Right lung (tissue), 10 donors: ENCODE measurements at places on chromosomes 11 and 22.

DNA sequence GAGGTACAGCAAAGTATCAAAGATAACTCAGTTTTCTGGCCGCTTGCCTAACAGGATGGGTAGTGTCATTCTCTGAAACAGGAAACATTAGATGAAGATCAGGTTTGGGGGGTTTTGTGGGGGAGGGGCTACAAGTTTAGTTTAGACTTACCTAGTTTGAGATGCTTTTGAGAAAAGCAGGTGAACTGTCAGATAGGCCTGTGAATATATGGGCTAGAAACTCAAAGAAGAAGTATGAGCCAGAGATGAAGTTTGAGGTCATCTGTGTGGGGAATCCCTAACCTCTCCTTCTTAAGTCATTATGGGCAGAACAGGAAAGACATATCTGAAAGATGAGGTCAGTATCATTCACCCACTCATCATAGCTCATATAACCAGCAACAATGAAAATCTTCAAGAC is 11.9 kb downstream of the HOATZ start:
- DNase-seq = no peak

GRCh38 chr11:111305876-111306275 is 7.5 kb downstream of the POU2AF3 start:
- no peak for DNase-seq

- no peak for DNase-seq
Measured at GRCh38 chr11:130729678-130730300, 186.5 kb downstream of the SNX19 start.

- no peak for DNase-seq
Measured at GRCh38 chr11:64531906-64532312, 59.1 kb upstream of the SLC22A12 start.

DNA sequence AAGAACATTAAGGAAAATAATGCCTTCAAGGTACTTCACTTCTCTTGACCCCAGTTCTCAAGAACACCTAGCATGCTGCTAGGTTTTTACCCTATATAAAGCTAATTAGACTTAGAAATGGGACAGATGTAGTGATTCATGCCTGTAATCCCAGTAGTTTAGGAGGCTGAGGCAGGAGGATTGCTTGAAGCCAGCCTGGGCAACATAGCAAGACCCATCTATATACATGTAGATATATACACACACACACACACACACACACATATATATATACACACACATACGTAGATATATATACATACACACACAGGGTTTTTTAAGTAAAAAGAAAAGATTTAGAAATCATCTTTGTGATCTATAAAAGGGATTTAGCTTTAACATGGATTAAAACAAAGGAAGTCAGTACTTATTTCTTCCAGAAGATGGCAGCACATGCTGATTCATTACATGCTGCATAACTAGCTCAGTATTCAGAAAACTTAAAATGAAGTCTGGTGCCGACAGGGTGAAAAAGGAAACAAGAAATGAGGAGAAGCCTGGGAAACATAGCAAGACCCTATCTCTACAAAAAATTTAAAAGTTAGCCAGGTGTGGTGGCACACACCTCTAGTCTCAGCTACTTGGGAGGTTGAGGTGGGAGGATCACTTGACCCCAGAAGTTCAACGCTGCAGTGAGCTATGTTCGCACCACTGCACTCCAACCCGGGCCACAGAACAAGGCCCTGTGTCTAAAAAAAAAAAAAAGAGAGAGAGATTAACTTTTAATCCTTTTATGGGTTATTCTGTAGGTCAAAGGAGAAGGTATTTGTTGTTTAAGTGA is 28.5 kb upstream of the RBX1 start:
- DNase-seq = peak; percentile 44

DNA sequence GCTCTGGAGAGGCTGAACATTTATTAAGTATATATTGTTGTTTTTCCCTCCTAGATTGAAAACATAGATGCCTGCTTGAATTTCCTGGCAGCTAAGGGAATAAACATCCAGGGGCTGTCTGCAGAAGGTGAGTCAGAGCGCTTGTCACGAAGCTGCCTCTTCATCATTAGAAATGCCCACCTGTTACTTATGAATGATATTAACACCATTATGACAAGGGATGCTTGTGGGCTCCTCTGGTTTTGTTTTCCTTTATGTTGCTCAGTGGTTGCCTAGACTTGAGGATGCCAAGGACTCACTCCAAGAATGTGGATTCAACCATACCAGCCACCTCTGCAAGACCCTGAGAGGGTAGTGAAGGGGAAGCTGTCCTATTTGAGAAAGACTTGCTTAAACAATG is 156.2 kb downstream of the NAV2 start:
- no peak for DNase-seq

DNA sequence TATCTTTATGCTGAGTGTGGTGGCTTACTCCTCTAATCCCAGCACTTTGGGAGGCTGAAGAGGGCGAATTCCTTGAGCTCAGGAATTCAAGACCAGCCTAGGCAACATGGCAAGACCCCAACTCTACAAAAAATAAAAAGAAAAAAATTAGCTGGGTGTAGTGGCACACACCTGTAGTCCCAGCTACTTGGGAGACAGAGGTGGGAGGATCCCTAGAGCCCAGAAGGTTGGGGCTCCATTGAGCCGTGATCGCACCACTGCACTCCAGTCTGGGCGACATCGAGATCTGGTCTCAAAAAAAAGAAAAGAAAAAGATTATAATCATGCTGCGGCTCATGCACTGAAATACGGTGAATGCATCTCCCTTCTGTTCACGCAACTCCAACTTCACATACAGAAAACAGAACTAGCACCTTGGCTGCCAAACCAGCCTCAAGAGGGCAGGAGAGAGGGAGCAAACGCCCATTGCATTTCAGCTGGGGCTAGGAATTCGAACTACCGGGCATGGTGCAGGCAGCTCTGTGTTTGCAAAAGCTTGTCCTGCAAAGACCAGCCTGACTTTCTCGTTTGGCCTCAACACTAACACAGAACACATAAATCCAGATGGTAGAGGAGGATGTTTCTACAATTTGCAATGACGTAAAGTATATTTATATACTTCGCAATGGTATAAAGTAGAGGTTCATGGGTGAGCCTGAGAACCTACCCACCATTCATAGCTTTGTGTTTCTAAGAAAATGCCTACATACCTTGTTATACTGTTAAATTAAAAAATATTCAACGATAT is 6.3 kb upstream of the SYNGR1 start:
- peak; percentile 53 for DNase-seq

DNA sequence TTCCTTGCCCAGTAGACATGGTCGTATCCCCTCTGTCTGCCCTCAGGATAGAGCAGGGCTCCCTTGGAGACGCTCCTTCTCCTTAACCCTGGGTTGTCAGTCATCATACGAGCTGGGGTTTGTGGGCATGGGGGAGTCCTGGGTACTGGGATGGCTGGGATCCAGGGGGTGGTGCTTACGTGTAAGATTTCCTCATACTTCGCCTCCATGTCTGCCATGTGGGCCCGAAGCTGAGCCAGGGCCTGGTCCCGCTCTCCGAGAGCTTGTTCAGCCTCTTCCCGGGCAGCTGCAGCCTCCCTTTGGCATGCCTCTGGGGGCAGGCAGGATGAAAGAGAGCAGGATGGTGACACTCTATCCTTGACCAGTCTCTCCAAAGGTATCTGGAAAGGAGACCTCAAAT is 5.3 kb downstream of the NHERF4 start:
- DNase-seq = no peak

DNA sequence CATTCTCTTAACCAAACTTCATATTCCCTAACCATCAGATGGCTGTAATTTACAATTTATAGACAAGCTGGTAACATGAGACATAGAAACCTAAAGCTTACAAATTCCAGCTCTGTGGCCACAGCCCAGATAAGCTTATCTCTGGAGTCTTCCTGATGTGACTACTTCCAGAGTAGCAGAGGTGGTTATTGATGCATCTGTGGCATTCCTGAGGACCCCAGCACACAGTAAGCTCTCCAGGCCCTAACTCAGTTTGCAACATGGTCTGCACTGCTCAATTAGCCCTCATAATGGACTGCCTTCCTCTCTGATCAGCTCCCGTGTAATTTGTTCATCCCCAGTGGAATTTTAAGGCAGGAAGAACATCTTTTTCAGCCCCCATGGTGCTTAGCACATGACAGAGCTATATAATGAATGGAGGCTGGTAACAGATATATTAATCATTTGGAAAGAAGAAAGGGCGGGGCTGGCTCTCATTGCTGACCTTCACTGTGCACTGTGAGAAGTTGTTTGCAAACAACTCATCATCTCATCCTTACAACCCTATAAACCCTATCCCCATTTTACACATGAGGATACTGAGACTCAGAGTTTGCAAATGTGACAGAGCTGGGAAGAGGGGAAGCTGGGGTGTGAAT is 30.1 kb upstream of the KCNJ11 start:
- DNase-seq = no peak

GRCh38 chr11:105130189-105130813 is 9.3 kb downstream of the CARD18 start:
- no peak for DNase-seq

GRCh38 chr11:98710986-98711385 is 309.8 kb upstream of the CNTN5 start:
- DNase-seq = peak; percentile 42
